Amniotic stem cell (primary cell): ENCODE measurements at places on chromosomes 4 and X.

GRCh38 chrX:18194688-18195087, 26.0 kb downstream of the BEND2 start:
- DNase-seq = no peak

GRCh38 chr4:87112063-87112462, 108.4 kb downstream of the KLHL8 start:
- no peak for DNase-seq

DNA sequence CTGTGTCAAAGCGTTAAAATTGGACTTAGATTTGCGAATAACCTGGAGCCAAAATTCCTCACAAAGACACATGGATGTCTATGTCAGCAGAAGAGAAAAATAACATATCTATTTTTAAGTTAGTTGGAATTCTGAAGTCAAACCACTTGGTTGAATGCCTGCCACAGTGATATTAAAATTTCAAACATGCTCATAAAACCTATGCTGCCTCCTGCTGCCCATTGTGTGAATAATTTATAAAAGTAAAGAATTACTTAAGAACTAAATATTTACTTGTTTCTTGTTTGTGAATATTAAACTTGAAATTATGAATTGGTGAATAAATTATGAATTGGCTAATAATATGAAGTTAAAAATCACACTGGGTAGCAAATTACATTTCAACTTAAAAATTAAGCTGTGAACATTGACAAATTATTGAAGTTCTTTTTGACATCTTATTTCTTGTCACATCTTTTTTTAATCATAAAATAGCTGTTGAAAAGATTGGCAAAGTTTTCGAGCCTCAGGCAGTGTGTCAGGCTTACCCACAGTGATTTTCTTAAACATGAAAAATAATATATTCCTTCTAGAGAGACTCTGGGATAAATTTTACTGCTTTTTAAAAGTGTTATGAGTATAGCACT, 35.4 kb downstream of the FABP2 start:
- DNase-seq = no peak

- no peak for DNase-seq
Observed at GRCh38 chr4:647481-647880, 22.1 kb downstream of the PDE6B start.
